ENCODE measurements at places on chromosomes 11 and 22. TPM values are rescaled to one million over a fixed set of nuclear protein-coding genes. Genes with fewer than 3 reads are reported as not detected.

DNA sequence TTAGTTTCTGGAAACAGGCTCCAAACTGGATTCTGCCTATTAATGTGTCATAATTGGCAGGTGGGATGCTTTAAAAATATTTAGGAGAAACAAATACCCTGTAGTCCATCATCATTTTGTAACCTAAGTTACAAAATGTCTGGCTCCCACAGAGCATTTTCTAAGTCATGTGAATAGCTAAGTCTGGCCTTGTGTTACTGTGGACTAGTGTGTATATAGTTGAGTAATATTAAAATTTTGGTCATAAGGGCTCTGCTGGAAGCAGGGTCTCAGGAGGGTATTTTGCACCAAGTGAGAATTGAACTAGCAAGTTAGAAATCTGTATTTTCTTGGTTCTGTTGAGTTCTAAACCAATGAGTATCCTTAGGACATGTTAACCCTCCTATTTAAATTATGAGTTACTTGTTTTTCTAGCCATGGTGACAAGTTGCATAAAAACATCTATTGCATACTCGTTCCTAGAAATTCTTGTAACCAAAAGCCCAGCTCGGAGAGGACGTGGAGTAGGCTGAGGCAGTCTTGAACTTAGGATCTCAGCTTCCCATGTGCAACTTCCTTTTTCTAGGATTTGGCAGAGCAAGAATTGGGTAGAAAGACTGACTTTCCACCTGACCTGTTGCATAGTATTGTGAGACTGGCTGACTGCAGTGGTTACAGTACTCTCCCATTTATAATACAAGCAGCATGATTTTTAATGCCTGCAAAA is 5.4 kb downstream of the PTPMT1 start:
- H3K4me3 ChIP-seq = no peak overlapping the region
- no peaks in the 10 kb centered on the region for H3K27me3 ChIP-seq
- peaks cover 23% of the 10 kb centered on the region for H3K36me3 ChIP-seq
- DNase-seq = no peak
- H3K27ac ChIP-seq = no peak overlapping the region

GRCh38 chr11:103929170-103929903 is 107.1 kb upstream of the DDI1 start:
- H3K27ac ChIP-seq = no peak overlapping the region
- no peak for DNase-seq
- no peaks in the 10 kb centered on the region for H3K27me3 ChIP-seq
- H3K4me1 ChIP-seq = no peaks in the 10 kb centered on the region

DNA sequence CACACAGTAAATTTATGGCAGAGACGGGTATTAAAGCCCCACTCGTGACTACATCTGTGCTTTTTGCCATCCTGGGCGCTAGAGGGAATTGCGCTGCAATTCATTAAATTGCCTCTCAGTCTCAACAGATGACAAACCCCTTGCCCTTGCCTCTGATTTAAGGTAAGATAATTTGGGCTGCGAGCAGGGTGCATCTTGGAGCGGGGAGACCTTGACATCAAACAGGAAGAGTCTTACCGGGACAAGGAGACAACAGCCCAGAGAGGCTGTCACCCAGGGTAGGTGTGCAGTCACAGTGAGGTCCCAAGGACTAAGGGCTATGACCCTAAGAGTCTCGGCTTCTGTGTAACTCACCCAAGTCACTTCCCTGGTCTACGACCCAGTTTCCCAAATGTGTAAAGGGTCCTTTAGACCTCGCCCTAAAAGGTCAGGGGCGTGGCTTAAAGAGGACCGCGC is 449 bp upstream of the TOM1 start:
- H3K36me3 ChIP-seq = peaks cover 21% of the 10 kb centered on the region
- H3K27me3 ChIP-seq = no peaks in the 10 kb centered on the region
- H3K4me1 ChIP-seq = no peaks in the 10 kb centered on the region
- DNase-seq = no peak
- H3K27ac ChIP-seq = peak overlapping the region; percentile 88

The AIFM3 gene
- 1.7 TPM for total RNA-seq

DNA sequence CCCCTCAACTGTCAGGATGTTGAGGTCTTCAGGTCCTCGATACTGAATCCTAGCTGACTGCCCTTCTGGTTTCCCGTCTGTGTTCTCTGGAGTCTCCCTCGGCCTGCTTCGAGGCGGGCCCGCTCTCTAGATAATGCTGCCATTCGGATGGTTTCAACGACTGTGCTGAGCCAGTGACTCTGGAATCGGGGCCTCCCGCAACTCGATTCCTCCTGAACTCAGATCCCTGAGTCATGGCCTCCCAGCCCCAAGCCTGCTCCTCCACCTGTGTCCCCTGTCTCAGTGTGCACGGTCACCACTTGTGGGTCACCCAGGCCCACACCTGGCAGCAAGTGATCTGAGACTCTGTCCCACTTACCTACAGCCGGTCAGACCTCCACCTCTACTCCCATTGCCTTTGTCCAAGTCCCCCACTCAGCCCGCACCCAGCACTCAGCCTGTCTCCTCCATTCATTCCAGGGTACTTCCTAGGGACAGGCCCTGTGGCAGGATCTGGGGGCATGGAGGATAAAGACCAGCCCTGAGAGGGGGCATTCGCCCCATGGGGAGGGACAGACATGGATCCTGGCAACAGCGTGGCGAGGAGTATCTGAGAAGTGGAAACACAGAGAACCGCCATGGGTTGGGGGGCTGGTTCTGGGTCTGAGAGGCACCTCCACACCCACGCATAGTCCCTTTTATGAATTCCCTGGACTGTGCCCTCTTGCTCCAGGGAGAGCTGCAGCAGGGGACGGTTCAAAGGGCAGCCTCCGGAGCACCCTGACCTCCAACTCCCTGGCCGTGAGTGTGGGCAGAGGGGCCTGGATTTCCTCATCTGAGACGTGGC is 14.3 kb downstream of the MPST start:
- no peak overlapping the region for H3K27ac ChIP-seq
- no peak overlapping the region for H3K4me3 ChIP-seq

- peak overlapping the region; percentile 94 for H3K4me3 ChIP-seq
- peaks cover 18% of the 10 kb centered on the region for H3K4me1 ChIP-seq
- no peak for DNase-seq
- no peaks in the 10 kb centered on the region for H3K27me3 ChIP-seq
- H3K27ac ChIP-seq = peak overlapping the region; percentile 72
Measured at GRCh38 chr22:36027579-36027934, 1.1 kb downstream of the RBFOX2 start.

DNA sequence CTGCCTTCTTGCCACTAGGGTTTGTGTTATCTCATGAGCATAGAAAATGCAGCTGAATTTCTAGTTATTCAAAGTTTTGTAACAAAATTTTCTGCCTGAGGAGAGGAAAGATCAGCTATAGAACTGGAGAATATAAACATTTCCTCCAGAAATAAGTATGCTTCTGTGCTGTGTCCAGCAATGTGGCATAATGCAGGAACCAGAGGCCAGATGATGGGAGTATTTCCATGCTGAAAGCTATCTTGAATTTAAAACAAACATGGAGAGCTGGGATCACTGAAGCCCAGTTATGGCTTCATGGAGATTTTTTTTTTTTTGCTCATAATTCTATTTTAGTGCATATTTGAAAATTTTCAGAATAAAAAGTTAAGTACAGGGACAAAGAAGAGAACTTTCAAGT is 608.2 kb downstream of the SOX6 start:
- H3K4me1 ChIP-seq = no peaks in the 10 kb centered on the region
- DNase-seq = no peak
- no peak overlapping the region for H3K27ac ChIP-seq
- H3K27me3 ChIP-seq = no peaks in the 10 kb centered on the region
- no peak overlapping the region for H3K4me3 ChIP-seq

- DNase-seq = no peak
- H3K36me3 ChIP-seq = no peaks in the 10 kb centered on the region
- no peaks in the 10 kb centered on the region for H3K4me1 ChIP-seq
- H3K27me3 ChIP-seq = no peaks in the 10 kb centered on the region
Measured at GRCh38 chr11:60159284-60159683, 23.6 kb downstream of the MS4A6A start.

- H3K27ac ChIP-seq = no peak overlapping the region
- no peaks in the 10 kb centered on the region for H3K36me3 ChIP-seq
- DNase-seq = no peak
- H3K4me1 ChIP-seq = no peaks in the 10 kb centered on the region
Measured at GRCh38 chr22:37206118-37206840, 6.0 kb downstream of the SSTR3 start.

DNA sequence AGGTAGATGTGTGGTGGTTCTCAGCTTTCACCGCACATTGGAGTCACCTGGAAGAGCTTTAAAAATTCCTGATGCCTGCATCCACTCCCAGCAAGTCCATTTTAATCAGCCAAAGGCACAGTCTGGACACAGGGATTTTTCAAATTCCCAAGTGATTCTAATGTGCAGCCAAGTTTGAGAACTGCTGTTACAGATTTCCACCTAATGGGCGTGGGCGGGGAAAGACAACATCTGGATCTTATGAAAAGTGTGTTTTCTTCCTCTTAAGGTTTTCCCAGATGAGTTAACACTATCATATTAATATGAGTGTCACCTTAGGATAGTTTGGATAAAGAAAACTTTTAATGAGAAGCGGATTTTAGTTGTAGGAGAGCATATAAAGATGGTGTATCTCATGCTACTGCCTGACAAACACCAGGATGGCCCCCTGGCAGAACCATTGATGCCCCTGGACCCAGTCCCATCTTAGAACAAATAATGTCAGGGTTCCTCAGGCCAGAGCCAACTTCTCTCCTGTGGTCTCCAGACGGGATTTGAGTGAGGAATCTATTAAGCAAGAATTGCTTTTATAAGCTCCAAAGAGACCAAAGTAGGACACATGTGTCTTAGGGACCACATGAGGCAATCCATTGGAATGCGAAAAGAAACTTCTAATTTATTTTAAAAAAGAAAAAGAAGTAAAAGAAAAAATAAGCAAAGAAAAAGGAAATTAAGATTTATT is 31.9 kb downstream of the POU2AF1 start:
- H3K4me3 ChIP-seq = no peak overlapping the region
- no peaks in the 10 kb centered on the region for H3K27me3 ChIP-seq
- no peaks in the 10 kb centered on the region for H3K36me3 ChIP-seq
- no peak for DNase-seq
- no peak overlapping the region for H3K27ac ChIP-seq

The TMEM9B gene
- 9.7 TPM for total RNA-seq

The CHRM1 gene
- 0.14 TPM for total RNA-seq

- peaks cover 31% of the 10 kb centered on the region for H3K27me3 ChIP-seq
- H3K4me1 ChIP-seq = no peaks in the 10 kb centered on the region
- H3K27ac ChIP-seq = no peak overlapping the region
- H3K4me3 ChIP-seq = no peak overlapping the region
Measured at GRCh38 chr11:1744891-1745700, 5.3 kb downstream of the IFITM10 start.

The MMP8 gene
- total RNA-seq = not detected

GRCh38 chr11:106683435-106683834 is 334.8 kb downstream of the GUCY1A2 start:
- H3K4me1 ChIP-seq = no peaks in the 10 kb centered on the region
- peak; percentile 6 for DNase-seq
- no peak overlapping the region for H3K27ac ChIP-seq
- no peaks in the 10 kb centered on the region for H3K27me3 ChIP-seq
- no peak overlapping the region for H3K4me3 ChIP-seq

DNA sequence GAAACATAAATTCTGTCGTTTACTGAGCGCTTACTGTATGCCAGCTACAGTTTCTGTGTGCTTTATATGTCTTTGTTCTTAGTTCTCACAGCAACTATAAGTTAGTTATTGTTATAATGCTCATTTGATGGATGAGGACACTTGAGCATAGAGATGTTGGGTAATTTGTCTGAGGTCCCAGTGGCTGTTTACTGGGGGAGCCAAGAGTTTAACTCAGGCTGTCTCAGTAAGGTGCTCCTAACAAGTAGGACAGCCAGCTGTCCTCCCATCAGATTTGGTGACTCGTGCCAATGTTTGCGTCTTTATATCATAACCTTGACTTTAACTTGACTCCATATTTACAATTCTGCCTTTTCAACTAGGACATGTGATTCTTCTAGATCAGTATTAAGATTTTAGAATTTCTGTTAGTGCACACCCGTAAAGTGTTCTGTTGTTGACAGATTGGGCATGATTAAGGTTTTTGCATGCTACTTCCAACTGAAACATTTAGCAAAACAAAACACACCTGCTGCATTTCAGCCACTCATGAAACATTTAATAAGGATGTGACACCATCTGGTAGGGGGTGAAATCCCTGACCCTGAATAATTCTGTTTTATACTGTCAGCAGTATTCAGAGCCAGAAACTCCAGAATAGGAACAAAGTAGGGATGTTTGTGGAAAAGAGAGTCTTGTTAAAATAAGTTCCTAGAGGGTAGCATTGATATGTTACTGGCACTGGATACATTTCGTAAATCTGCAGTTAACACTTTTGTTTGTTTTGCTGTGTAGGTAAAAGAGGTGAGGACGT is 1.9 kb downstream of the REXO2 start:
- H3K27ac ChIP-seq = no peak overlapping the region
- H3K4me1 ChIP-seq = peaks cover 32% of the 10 kb centered on the region
- H3K36me3 ChIP-seq = peaks cover 4% of the 10 kb centered on the region
- H3K27me3 ChIP-seq = no peaks in the 10 kb centered on the region
- DNase-seq = no peak

DNA sequence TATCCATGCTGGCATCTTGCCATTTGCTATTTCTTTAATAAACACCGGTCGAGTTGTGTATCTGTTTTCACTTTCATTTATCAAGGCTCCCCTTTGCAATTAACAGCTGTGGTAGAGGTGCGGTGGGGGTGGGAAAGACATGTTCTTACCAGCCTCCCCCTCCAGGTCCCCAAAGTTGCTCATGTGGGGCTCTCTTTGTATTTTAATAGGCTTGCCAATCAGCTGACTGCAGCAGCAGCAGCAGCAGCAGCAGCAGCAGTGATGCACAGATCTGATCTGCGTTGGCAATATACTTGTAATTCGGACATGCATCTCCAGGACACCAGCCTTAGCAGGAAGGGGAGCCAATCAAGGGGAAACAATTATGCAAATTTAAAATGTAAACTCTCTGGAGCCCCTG is 40.3 kb upstream of the E2F8 start:
- H3K4me1 ChIP-seq = peaks cover 21% of the 10 kb centered on the region
- H3K27me3 ChIP-seq = no peaks in the 10 kb centered on the region
- DNase-seq = no peak
- H3K27ac ChIP-seq = no peak overlapping the region
- no peaks in the 10 kb centered on the region for H3K36me3 ChIP-seq
- H3K4me3 ChIP-seq = no peak overlapping the region

- H3K27me3 ChIP-seq = peaks cover 47% of the 10 kb centered on the region
- no peak overlapping the region for H3K4me3 ChIP-seq
- no peak overlapping the region for H3K27ac ChIP-seq
- peaks cover 4% of the 10 kb centered on the region for H3K4me1 ChIP-seq
Measured at GRCh38 chr22:37428649-37429586, 1.6 kb upstream of the ELFN2 start.

GRCh38 chr11:79078999-79079398 is 361.8 kb downstream of the TENM4 start:
- no peaks in the 10 kb centered on the region for H3K27me3 ChIP-seq
- no peak overlapping the region for H3K4me3 ChIP-seq
- no peak for DNase-seq
- no peaks in the 10 kb centered on the region for H3K36me3 ChIP-seq
